ENCODE measurements at places on chromosomes 2 and 18. TPM values are rescaled to one million over a fixed set of nuclear protein-coding genes. Genes with fewer than 3 reads are reported as not detected.

- H3K27ac ChIP-seq = no peak overlapping the region
- H3K4me3 ChIP-seq = no peak overlapping the region
- no peak for DNase-seq
- H3K27me3 ChIP-seq = no peaks in the 10 kb centered on the region
- no peaks in the 10 kb centered on the region for H3K36me3 ChIP-seq
- H3K4me1 ChIP-seq = peaks cover 4% of the 10 kb centered on the region
These were observed 5.9 kb downstream of the OTOF start for GRCh38 chr2:26471766-26472706.

DNA sequence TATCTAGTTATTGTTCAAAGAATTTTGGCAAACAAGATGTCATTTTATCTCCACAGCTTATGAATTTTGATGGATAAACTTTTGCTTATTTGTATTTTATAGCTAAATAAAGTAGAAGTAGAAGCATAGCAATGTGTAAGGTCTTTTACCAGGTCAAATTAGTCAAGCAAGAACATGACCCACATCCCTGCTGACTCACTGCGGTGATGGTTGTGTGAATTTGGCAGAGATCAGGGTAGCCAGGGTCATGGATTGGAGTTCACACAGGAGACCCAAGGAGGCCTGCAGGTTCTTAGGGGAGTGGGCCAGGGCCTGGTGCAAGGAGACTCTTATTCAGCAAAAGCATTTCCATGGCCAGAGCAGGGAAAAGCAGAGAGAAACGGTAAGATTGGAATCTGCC is 18.7 kb downstream of the SP140 start:
- no peaks in the 10 kb centered on the region for H3K36me3 ChIP-seq
- DNase-seq = no peak
- no peak overlapping the region for H3K4me3 ChIP-seq
- no peak overlapping the region for H3K27ac ChIP-seq
- H3K4me1 ChIP-seq = no peaks in the 10 kb centered on the region
- peaks cover 43% of the 10 kb centered on the region for H3K27me3 ChIP-seq

- H3K4me1 ChIP-seq = peaks cover 8% of the 10 kb centered on the region
- DNase-seq = no peak
- peaks cover 6% of the 10 kb centered on the region for H3K36me3 ChIP-seq
- no peak overlapping the region for H3K4me3 ChIP-seq
- peak overlapping the region; percentile 45 for H3K27ac ChIP-seq
These were observed 30.9 kb downstream of the TFPI start for GRCh38 chr2:187523325-187523724.

DNA sequence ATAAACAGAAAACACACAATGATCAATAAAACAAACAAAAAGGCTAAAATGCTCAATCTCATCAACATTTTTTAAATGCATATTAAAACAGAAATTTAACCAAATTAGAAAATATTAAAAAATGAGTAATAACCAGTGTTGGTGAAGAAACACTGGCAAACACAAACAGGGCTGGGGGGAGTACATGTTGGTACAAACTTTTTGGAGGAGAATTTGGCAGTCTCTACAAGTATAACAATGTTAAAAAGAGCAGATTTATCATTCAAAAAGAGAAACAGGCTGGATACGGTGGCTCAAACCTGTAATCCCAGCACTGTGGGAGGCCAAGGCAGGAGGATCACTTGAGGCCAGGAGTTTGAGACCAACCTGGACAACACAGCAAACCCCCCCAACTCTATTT is 13.9 kb downstream of the MOB1A start:
- no peak overlapping the region for H3K4me3 ChIP-seq
- no peak overlapping the region for H3K27ac ChIP-seq
- H3K36me3 ChIP-seq = peaks cover 33% of the 10 kb centered on the region
- DNase-seq = no peak

DNA sequence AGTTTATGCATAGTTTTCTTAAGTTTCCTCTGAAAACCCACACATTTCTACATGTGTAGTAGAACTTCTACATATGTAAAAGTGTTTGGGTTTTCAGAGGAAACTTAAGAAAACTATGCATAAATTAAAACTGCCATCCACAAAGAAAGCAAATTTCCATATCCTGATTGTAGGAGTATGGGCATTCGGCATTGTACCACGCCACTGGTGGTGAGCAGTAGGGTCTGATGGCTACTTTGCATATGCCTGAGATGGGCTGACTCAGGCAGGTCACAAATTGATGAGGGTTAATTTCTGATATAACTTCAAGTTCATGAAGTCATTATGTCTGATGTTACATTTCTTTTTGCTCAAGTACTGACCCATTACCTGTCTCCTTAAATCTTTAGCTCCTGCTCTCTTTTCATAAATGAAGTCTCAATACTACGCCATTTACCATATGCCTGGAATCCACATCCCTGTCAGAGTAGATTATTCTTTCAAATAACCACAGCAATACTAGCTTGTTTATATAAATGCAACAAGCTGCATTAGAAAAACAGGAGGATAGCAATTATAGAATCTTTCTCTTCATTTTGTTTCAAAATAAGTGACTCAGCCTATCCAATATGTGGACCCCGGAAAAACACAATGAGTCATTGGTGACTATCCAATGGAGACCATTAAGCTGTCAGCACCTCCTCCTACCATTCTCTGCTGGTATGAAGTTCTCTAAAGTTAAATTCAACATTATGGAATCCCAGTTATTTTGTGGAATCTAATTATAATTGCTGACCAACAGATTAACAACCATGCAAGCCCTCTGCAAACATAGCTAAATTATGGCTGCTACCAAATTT is 355.2 kb upstream of the UBE2E3 start:
- no peak for DNase-seq
- H3K4me1 ChIP-seq = no peaks in the 10 kb centered on the region
- no peaks in the 10 kb centered on the region for H3K27me3 ChIP-seq
- no peak overlapping the region for H3K27ac ChIP-seq
- no peaks in the 10 kb centered on the region for H3K36me3 ChIP-seq

- no peaks in the 10 kb centered on the region for H3K4me1 ChIP-seq
- no peaks in the 10 kb centered on the region for H3K27me3 ChIP-seq
- no peak for DNase-seq
- H3K27ac ChIP-seq = no peak overlapping the region
- peaks cover 12% of the 10 kb centered on the region for H3K36me3 ChIP-seq
These were observed 53.4 kb downstream of the SMAD4 start for GRCh38 chr18:51083398-51083797.

GRCh38 chr2:70641263-70641784 is 87.7 kb upstream of the TGFA start:
- no peak for DNase-seq
- H3K27ac ChIP-seq = no peak overlapping the region
- H3K36me3 ChIP-seq = no peaks in the 10 kb centered on the region

DNA sequence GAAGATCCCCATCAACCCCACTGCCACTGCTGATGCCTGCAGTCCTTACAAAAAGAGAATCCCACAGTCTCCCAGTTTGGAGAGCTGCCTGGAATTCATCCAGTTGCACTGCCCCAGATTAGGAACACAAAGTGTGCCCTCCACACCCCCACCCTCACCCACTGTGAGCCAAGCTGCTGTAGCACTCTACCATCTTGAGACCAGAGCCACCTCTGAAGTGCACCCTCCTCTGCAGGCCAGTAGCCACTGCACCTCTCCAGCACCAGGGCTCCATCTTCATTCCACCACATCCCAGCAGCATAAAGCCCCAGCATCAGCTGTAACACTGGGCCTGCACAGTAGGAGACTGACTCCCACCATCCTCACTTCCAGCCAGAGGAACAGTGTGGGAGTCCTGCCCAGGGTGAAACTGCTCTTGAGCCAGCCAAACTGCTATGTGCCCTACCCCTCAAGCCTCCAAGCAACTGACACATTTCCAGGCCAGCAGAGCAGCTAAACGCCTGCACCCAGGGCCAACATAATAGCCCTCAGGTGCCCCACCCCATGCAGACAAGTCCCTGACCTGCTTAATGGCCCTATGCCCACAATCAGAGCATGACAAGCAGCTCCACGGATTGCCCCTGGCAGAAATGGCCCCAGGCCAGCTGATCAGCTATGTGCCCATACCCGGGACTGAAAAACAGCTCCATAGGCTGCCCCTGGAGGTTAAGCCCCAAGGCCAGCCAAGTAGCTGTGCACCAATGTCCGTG is 206.0 kb downstream of the ATAD2B start:
- no peaks in the 10 kb centered on the region for H3K36me3 ChIP-seq
- no peaks in the 10 kb centered on the region for H3K4me1 ChIP-seq
- no peak for DNase-seq
- no peak overlapping the region for H3K27ac ChIP-seq

DNA sequence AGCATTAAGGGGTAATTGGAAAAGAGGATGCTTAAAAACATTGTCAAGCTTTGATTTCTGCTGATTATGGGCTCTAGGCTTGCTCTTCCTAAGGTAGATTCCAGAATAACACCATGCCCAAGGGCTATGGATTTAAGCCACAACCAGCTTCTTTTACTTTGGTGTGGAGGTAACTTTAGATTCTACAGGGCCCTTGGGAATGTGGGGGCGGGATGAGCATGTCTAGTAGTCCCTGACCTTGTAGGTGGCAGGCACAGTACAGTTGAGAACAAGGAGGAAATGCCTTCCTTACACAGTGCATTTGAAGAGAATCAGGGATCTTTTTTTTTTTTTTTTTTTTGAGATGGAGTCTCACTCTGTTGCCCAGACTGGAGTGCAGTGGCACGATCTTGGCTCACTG is 364.2 kb downstream of the NYAP2 start:
- DNase-seq = no peak
- H3K27me3 ChIP-seq = no peaks in the 10 kb centered on the region

GRCh38 chr2:8371653-8372052 is 310.2 kb upstream of the ID2 start:
- no peak overlapping the region for H3K4me3 ChIP-seq
- H3K36me3 ChIP-seq = no peaks in the 10 kb centered on the region
- H3K4me1 ChIP-seq = no peaks in the 10 kb centered on the region

DNA sequence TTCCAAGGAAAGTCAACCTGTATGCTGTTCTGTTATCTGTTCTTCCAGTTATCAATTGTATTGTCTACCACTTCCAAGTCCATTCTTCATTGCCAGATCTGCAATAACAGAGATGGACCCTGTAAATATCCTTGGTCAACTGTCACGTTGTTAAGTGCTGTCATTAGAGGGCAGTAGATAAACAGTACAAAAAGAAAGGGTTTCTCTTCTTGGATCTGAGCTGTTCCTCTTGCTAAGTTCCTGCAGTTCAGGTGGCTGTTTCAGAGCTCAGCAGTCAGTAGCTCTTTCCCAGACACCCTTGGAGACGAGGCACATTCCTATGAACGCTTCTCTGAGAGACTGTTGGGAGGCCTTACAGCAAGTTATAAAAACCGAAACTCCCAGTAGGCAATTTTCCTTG is 957.1 kb upstream of the CHAC2 start:
- H3K27ac ChIP-seq = no peak overlapping the region
- H3K36me3 ChIP-seq = no peaks in the 10 kb centered on the region
- H3K4me3 ChIP-seq = no peak overlapping the region
- no peaks in the 10 kb centered on the region for H3K4me1 ChIP-seq

- no peaks in the 10 kb centered on the region for H3K27me3 ChIP-seq
- H3K27ac ChIP-seq = no peak overlapping the region
- H3K4me3 ChIP-seq = no peak overlapping the region
- H3K4me1 ChIP-seq = no peaks in the 10 kb centered on the region
These were observed 246.3 kb upstream of the SIX2 start for GRCh38 chr2:45255563-45255962.

DNA sequence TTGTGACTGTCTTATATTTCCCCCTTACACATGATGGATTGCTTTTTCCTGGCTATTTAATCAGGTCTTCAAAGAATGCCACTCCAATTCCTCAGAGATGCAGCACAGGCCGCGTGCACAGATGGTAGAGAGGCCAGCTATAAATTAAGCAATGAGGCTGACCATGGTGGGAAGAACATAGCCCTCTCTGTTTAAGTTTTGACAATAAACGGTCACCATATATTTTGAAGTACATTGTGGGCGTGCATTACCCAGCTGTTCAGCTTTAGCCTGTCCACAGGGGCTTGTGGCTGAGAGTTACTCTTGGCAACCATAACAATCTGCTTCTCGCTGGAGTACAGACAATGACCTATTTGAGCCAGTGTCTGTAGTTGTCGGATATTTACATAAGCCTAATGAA is 730.8 kb downstream of the DCC start:
- DNase-seq = no peak
- no peak overlapping the region for H3K27ac ChIP-seq
- no peaks in the 10 kb centered on the region for H3K36me3 ChIP-seq
- no peak overlapping the region for H3K4me3 ChIP-seq

DNA sequence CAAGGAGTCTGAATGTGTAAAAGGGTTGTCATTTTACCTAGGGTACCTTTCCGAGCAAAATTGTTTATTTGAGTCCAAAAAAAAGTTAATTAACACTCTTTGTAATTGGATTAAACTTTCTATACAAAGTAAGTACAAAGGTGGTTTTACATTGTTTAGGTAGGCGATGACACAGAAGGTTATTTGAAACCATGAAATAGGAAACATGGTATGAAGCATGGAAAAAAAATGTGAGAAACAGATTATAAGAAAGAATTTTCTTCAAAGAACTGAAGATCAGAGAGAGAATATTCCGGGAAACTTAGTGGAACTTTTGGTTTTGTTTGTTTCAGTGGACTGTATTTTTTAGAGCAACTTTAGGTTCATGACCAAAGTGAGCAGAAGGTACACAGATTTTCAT is 32.7 kb downstream of the CARF start:
- no peaks in the 10 kb centered on the region for H3K36me3 ChIP-seq
- H3K27ac ChIP-seq = no peak overlapping the region
- no peak for DNase-seq
- no peaks in the 10 kb centered on the region for H3K27me3 ChIP-seq

DNA sequence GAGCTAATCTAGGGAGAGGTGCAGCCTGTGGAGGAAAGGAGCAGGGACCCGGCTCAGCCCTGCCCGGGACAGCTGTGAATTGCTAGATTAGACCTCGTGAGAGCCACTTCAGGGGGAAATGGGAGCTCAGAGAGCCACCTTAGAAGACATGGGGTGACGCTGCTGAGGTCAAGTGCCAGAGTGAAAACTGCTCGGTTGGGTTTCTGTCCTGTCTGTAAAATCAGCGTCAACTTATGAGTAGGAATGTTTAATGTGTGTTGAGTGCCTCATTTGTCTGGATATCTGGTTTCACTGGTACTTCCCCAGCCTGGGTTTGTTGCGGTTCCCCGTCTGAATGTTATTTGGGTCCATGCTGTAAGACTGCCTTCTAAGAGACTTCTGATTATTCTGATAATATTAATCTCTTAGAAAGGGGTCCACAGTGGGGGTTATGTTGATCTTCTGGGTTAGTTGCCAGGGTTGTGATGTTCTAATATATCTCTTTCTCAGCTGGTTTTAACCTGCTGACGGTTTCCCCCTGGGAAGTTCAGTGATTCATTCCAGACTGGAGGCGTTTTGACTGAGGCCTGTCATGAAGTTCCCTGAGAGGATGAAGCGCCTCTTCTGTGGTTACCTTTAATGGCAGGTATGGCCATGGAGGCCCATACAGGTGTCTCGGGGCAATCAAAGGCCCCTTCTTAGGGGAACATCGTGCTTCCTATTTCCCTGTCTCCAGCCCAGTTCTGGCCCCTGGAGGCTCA is 175.9 kb downstream of the SH3RF3 start:
- no peaks in the 10 kb centered on the region for H3K27me3 ChIP-seq
- no peak for DNase-seq
- no peak overlapping the region for H3K27ac ChIP-seq
- no peaks in the 10 kb centered on the region for H3K4me1 ChIP-seq

GPR45 gene
- total RNA-seq = not detected

CCDC85A gene
- 0.05 TPM for total RNA-seq

PLCD4 gene
- 12.9 TPM for total RNA-seq

PIEZO2 gene
- 0.57 TPM for total RNA-seq

ZNF892 gene
- total RNA-seq = 8.1 TPM

GAREM2 gene
- total RNA-seq = 12.4 TPM

NDC80 gene
- 36.0 TPM for total RNA-seq

CNDP1 gene
- not detected for total RNA-seq
